Renal cortex interstitium (tissue), 15 donors: ENCODE measurements at places on chromosomes 3 and 15.

DNA sequence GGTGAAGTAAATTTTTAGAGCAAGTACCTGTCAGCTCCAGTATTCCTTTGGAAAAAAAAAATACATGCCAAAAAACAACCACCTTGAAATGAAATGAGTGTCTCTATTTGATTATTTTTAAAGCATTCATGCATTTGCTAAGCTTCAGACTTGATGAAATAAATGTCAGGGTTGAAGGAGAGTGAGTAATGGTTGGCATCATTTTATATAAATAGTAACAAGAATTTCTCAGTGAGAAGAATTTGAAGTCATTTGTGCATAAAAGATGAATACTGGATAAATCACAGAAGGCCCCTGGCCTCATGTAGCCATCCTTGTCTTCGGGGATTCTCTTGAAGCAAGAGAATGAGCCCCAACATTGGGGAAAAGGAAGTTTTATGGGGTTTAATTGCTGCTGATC, 318.4 kb downstream of the LPP start:
- no peak for DNase-seq

DNA sequence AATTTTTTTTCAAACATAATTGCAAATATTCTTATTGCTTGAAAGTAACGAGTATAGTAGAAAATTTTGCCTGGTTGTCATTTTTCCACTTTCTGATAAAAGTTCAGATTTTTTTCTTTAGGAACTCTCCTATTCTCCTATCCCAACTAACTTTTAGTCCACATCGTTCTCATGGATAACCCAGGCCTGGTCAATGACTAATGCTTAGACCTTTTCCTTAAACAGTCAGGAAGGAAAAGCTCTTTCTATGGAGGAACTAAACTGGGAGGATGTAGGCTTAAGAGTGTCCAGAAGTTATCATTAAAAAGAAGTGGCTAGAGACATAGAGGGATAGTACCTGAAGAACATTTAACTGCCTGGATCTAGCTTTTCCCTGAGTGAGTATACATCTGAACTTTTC, 26.7 kb downstream of the CIP2A start:
- no peak for DNase-seq

GRCh38 chr3:40939741-40940130, 259.6 kb upstream of the CTNNB1 start:
- no peak for DNase-seq

GRCh38 chr15:74449095-74449494, 11.9 kb downstream of the UBL7 start:
- DNase-seq, result no peak
